ENCODE measurements at places on chromosomes 2 and 18.

- no peak for DNase-seq
Measured at GRCh38 chr2:54492335-54492734, 36.2 kb downstream of the SPTBN1 start.

- DNase-seq = no peak
Measured at GRCh38 chr2:129443865-129444739, 535.4 kb upstream of the RAB6C start.

DNA sequence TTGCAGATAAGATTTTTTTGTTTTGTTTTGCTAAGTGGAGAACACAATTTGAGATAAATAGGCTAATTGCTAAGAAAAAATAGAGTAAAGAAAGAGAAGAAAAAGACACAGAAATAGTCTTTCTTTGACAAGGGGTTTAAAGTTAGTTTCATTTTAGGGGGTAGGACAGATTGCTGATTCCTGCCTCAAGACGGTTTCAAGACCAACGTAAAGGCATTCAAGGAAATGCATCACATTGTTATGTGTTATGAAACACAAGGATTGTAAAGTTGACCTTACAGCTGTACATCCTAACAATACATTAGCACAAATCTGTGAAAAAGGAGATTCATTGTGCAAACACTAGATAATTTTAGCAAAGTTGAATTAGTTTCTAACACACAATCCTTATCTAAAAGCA, 22.7 kb upstream of the ETAA1 start:
- DNase-seq = no peak

GRCh38 chr2:29811378-29811777, 110.0 kb downstream of the ALK start:
- no peak for DNase-seq

GRCh38 chr2:26772064-26773001, 8.2 kb downstream of the SLC35F6 start:
- DNase-seq = peak; percentile 47

DNA sequence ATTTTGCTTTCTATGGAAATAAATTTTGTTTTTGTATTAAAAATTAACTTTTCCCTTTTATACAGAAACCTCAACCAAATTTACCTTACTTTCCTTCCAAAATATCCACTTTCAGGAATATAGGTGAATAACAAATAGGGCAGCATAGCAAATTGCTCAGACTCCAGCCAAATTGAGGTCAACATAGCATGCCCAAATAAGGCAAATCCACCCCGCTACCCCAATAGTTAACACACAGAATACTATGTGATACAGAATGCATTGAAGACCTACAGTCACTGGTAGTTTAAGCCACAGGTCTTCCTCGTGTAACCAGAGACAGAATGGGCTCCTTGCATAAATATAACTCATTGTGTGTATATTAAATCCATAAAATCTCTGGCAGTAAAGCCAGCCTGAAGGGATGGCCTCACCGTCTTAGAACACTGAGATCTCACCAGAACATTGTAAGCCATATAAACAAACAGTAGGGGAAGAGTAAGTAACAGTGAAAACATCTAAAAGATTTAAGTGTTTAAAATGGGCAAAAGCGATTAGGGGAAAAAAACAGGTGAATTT, 72.2 kb downstream of the PMAIP1 start:
- no peak for DNase-seq

DNA sequence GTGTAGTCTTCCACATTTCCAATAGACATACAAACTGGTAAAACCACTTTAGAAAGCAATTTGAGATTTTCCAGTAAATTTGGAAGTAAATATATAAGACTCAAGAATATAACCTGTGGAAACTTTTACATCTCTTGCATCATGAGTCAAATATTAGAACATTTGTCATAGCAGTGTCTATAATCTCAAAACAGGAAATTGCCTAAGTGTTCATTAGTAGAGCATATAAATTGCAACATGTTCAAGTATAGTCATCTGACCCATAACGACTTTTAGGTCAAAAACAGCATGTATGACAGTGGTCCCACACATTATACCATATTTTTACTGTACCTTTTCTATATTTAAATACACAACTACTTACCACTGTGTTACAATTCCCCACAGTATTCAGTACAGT, 555.9 kb upstream of the VRK2 start:
- DNase-seq = no peak

DNA sequence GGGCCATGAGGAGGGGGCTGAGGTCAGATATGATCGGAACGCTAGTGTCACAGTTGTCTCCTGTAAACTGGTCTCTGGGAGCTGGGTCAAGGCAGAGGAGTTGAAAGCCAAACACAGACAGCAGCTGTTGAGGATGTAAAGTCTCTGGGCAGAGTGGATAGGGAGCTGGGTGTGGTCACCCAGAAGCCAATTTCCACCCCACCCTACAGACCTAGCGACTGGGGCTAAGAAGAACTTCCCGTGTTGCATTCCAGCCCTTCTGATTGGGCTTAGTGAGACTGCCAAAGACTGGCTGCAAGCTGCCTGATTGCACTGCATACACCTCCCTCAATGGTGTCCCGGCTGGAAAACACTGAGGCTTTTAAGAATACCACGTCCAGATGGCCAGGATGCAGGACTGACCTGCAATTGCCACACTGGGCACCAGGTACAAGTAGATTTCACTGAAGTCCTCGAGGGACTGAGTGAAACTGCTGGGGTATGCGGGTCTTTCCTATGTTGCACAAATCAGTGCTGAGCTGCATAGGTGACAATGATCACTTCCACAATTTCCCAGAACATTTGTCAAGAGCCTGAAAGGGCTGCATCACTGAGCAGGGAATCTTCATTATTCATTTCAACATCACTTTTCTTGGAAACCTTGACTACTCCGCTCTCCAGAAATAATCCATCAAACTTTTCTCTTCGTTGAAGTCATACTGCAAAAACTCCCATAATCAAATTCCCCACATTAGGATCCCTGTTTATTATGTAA, 43.1 kb upstream of the EML4 start:
- DNase-seq = peak; percentile 26

DNA sequence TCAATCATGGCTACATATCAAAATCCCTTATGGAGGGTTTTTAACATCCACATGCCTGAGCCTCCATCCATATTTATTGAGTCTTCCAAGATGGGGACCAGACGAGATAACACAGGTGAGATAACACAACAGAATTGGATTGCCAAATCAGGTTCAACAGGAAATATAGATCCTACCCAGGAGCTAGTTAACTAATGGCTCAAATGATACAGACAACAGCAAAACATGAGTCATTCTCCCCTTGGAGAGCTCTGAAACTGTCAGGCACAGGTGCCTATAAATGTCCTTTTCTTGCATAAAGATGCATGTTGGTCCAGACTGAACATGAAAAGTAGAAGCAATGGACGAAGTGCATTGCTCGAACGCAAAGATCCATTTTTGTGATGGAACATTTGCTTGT, 202.2 kb downstream of the CDH20 start:
- no peak for DNase-seq

- DNase-seq = peak; percentile 89
Measured at GRCh38 chr2:75495862-75496261, 64.9 kb downstream of the EVA1A start.

DNA sequence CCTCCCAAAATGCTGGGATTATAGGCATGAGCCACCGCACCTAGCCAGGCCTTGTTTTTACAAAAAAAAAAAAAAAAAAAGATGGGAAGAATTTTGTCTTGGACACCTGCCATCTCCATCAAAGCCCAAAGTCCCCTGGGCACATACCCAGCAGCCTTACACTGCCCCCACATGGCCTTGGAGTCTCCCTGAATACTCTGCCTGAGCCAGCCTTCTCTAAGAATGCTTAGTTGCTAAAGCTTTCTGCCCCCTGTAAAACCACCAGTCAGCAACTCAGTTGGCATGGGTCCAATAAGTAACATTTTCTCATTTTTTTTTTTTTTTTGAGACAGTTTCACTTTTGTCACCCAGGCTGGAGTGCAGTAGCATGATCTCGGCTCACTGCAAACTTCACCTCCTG, 40.6 kb downstream of the SPC25 start:
- DNase-seq = no peak

GRCh38 chr2:17093712-17094111, 424.5 kb downstream of the RAD51AP2 start:
- no peak for DNase-seq

GRCh38 chr2:189267925-189268579, 88.5 kb upstream of the COL5A2 start:
- DNase-seq = no peak

DNA sequence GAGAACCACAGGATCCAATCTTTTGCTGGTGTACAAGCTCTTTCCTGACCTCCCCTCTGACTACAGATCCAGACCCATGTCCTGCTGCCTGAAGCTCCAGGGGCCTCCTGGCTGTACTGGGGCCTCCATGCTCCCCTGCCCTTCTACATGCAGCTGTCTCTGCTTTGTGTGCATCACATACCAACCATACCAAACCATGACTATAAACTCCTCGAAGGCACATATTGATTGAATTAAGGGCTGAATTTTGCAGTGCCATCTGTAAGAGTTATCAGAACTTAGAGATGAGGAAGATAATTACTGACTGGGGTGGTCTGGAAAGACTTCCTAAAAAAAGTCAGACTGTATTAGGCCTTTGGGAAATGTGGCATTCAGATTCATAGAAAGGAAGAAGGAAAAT, 139.9 kb upstream of the CXCR4 start:
- no peak for DNase-seq

GRCh38 chr18:40810372-40810771, 1144.7 kb upstream of the PIK3C3 start:
- no peak for DNase-seq

GRCh38 chr2:62398356-62398755, 107.6 kb downstream of the TMEM17 start:
- no peak for DNase-seq

- no peak for DNase-seq
Measured at GRCh38 chr2:41947701-41948396, 100.0 kb upstream of the PKDCC start.
